ENCODE measurements at places on chromosomes 5 and 9.

DNA sequence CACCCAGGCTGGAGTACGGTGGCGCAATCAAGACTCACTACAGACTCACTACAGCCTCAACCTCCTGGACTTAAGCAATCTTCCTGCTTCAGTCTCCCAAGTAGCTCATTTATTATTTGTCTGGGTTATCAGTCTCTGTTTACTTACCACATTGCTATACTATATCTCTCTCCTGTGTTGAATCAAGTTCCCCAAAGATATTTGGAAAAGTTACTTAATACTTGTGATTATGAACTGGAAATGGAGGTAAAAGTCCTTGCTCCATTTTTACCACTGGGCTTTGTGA, 55.6 kb downstream of the ANGPTL2 start:
- DNase-seq: no peak

- no peak for DNase-seq
Measured at GRCh38 chr9:124441291-124441690, 9.0 kb upstream of the ADGRD2 start.

DNA sequence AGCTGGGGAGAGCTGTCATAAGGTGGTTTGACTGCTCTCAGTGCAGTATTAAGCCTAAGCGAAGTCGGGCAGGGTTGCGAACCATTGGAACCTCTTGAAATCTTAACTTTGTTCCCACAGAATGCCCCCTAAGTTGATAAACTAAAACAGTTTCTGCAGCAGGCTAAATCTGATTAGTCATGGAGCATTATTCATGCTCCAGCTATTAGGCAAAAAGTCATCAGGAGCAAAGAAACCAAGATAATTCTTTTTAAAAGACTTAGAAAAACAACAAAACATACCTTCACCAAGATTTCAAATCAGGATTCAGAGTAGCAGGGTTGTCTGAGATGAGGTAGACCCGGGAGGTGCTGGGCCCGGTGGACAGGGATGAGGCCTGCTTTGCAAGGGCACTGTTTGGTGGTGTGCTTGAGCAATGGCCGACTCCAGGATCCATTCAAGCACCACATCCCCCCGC, 69.9 kb upstream of the PLPP1 start:
- DNase-seq: no peak

GRCh38 chr5:176648474-176649194, 1.4 kb downstream of the TSPAN17 start:
- DNase-seq: no peak

DNA sequence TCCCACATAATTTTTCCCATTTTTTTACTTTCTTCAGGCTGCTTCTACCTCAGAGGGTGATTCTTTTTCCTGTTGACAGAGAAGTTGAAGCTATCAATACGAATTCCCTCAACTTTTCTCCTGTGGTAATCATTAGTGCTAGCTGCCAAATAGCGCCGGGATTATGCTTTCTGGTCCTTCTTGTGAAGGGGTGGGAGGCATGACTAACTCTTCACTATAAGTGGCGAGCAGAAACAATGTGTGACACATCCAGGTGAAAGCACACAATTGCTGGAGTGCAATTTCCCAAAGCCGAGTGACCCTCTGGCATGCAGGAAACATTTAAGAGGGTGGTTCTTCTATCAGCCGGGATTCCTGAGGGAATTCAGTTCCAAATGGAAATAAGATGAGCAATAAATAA, 56.0 kb downstream of the TRPC7 start:
- no peak for DNase-seq

DNA sequence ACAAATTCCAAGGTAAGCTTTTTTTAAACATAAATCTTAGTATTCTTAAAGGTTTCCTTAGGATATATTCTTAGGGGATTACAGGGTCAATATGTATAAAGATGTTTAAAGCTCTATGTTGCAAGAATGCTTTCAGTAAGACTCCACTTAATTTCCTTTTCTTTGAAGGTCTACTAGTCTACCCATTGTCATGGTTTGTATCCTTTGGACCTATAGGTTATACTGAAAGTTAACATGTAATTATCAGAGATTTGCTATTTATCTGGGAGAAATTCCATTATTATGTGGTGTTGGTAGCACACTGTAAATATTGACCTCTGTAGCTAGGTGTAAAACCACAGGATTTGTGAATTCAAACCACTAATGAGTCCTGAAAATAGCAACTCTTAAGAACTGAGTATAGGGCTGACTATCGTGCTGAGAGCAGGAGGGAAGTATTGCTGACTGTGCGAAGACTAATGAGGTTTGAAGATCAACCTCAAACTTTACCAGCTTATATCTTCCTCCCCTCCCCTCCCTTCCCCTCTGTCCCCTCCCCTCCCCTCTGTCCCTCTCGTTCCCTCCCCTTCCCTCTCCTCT, 85.6 kb downstream of the GADD45G start:
- DNase-seq: peak; percentile 34

GRCh38 chr9:14205463-14205862, 108.5 kb downstream of the NFIB start:
- DNase-seq: no peak

GRCh38 chr5:171619196-171619595, 166.4 kb upstream of the SMIM23 start:
- no peak for DNase-seq

GRCh38 chr9:20111173-20111843, 322.5 kb upstream of the SLC24A2 start:
- DNase-seq: no peak

GRCh38 chr5:16858151-16858550, 77.9 kb downstream of the MYO10 start:
- no peak for DNase-seq

DNA sequence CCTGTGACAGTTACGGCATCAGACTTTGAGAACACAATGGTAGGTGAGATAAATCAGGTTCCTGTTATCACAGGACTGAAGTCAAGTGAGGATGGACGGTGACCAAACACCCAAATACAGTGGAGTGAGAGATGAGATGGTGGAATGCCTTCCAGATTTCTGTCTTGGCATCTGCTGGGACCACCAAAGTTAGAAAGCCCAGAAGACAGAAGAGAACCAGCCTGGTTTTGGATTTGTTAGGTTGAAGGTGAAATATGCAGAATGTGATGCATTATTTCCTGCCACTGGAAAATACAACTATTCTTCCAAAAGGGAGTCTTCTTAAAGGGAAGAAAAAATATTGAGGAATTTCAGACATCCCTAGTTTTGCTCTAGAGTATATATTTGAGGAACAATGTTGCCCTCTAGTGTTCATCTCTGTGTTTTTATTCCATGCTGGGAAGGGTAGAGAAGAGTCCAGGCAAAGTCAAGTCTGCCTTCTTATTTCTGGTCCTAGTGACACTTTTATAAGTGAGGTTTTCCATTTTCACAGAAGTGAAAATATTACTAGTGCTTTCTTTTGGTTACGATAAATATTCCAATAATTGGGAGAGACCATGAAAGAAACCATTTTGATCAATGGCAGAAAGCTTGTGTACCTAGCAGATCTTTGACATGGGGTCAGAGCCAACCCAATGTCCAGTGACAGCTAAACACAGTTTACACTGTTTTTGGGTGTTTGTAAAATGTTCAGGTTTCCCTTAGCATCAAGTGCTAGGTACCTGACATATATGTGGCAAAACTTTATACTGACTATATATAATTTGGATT, 142.3 kb upstream of the ANKH start:
- peak; percentile 52 for DNase-seq

DNA sequence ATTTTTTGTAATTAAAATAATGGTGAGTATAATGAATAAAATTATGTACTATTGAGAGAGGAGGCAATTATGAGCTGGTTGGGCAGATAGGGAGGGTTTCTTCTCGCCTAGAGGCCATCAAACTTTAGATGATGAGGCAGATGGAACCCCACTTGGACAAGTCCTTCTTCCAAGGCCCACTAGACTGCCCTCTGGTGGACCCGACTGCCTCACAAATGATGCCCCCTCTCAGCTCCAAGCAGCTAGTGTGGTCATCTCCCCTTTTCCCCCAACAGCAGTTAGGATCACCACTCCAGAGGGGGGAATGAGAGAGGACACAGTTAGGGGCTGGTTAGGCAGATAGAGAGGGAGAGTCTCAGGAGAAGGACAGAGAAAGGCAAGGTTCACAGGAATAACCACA, 348.0 kb upstream of the CDH18 start:
- no peak for DNase-seq

GRCh38 chr9:129696944-129697655, 31.7 kb downstream of the PRRX2 start:
- no peak for DNase-seq

DNA sequence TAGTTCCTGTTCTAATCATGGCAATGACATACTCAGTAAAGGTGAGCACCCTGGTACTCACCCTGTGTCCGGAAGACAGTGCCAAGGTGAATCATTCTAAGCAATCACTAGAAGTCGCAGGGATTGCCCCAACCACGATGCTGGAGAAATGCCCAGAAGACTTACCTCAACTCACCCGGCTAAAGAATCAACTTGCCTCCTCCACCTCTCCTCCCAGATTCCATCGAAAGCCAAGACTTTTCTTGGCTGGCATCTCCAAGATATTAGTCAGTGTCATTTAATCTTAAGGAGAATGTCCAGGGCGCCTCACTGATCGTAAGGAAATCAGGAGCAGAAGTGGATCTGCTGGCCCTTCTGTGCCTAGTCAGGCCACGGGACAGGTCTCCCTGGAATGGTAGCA, 204.9 kb downstream of the ERCC6L2 start:
- DNase-seq: no peak

DNA sequence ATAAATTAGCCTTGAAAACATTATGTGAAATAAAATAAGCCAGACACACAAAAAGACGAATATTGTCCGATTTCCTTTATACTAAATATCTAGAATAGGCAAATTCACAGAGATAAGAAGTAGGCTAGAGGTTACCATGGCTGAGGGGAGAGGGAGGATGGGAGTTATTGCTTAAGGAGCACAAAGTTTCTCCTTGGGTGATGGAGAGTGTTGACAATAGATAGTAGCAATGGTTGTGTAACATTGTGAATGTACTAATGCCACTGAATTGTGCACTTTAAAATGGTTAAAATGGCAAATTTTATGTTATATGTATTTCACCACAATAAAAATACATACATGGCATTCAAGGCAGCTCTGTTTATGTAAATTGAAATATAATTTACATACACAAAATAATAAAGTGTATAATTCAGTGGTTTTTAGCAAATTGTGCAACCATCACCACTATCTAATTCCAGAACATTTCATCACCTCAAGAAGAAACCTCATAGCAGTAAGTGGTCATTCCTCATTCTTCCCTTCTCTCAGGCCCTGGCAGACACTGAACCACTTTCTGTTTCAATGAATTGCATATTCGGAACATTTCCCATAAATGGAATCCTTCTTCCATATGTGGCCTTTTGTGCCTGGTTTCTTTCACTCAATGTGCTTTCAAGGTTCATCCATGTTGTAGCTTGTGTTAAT, 59.2 kb downstream of the NDST1 start:
- DNase-seq: no peak

DNA sequence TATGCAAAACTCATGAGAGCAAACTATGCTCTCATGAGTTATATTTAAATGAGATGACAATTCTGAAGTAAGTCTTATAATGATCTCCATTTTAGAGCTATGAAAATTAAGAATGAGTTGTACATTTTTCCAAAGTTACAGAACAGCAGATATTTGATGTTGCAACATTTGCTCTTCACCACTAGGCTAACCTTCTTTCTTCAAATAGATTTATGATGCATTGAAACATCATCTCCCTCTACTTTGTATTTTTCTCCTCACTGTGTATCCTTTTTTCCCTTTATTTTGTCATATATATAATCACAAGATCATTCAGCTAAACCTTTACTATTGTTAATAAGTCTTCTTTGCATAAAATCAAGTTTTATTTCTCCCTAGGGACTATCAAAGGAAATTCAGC, 497.7 kb upstream of the TYRP1 start:
- no peak for DNase-seq

- DNase-seq: peak; percentile 60
Measured at GRCh38 chr5:141742866-141743851, 61.1 kb upstream of the ARAP3 start.

- peak; percentile 18 for DNase-seq
Measured at GRCh38 chr5:146647656-146648199, 131.7 kb upstream of the GPR151 start.

- DNase-seq: no peak
Measured at GRCh38 chr5:97501965-97502305, 318.9 kb upstream of the RIOK2 start.

GRCh38 chr9:489198-490197, 274.8 kb downstream of the DOCK8 start:
- no peak for DNase-seq

GRCh38 chr5:42828671-42829070, 17.0 kb upstream of the SELENOP start:
- DNase-seq: no peak

All from NCI-H146 (cell line).